Breast epithelium (tissue), 4 donors: ENCODE measurements at places on chromosomes 2 and 18.

- no peak for DNase-seq
These were observed 95.2 kb upstream of the BOD1L2 start for GRCh38 chr18:57051657-57052044.

DNA sequence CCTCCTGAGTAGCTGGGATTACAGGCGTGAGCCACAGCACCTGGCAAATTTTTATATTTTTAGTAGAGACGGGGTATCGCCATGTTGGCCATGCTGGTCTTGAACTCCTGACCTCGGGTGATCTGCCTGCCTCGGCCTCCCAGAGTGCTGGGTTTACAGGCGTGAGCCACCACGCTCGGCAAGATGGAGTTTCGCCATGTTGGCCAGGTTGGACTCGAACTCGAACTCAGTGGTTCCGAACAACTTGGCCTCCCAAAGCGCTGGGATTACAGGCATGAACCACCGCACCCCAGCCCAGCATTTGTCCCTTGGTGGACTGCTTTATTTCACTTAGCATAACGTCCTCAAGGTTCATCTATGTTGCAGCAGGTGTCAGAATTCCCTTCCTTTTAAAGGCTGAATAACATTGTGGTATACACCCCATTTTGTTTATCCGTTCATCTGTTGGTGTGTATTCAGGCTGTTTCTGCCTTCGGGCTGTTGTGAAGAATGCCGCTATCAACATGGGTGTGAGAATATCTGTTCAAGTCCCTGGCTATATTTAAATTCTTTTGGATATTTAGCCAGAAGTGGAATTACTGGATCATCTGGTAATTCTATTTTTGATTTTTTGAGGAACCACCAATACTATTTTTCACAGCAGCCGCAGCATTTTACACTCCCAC is 1.2 kb upstream of the CENPA start:
- no peak for DNase-seq

DNA sequence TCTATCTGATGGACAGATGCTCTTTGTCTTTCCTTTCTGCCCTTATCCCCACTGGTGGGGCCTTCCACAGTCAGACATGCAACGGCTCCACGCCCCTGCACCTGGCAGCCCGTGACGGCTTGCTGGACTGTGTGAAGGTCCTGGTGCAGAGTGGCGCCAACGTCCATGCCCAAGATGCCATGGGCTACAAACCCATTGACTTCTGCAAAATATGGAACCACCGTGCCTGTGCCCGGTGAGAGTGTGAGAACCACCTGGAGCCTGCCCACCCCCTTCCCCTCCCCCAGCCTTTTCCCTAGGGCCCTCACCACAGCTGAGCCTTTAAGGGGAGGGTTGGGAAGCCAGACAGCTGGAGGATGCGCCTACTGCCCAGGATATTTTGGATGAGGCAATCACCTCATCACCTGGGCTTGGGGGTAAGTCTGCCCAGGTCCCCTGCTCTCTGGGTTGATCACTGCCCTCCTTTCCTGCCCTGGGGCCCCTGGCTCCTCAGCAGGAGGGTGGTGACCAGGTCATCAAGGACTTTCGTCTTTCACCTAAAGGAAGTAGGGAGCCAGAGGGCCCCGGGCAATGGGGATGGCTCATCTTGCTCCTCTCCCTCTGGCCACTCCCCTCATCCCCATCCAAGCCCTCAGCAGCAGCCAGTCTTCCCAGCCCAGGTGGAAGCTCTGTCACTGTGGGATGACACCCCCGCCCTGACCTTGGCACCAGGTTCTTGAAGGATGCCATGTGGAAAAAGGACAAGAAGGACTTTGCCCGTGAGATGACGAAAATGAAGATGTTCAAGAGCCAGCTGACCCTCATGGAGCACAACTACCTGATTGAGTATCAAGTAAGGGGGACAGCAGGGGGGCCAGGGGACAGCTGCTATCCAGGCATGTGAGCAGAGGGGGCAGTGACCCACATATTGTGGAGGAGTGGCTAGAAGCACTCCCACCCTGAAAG is 3.7 kb downstream of the ANKRD53 start:
- peak; percentile 12 for DNase-seq

DNA sequence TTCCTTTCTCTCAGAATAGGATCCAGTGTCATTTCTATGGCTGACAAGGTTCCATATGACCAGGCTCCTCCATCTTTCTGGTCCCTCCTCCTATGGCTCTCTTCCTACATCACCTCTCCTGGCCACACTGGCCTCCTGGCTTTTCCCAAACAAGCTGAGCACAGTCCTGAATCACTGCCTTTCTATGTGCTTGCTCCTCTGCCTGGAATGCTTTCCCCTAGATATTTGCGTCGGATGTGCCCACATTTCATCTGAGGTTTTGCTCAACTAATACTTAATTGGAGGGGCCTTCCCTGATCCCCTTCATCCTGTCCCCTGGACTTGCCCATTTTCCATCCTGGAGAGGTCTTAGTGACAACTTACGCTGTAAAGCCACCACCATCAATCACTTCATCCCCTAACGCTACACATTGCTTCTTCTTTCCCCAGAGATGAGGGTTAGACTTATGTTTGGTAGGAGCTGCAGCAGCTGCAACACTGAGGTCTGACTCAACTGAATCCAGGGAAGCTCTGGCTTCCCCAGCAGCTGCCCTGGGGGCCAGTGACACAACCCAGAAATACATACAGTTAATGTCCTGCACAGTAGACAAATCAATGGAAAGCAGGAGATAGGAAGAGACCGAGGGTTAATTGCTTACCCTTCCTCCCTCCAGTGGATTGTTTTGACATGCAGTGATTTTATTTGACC is 42.9 kb downstream of the QPCT start:
- DNase-seq = no peak

GRCh38 chr2:57497489-57498096 is 549.0 kb upstream of the VRK2 start:
- no peak for DNase-seq

GRCh38 chr2:29558097-29558496 is 363.3 kb downstream of the ALK start:
- DNase-seq = no peak

- no peak for DNase-seq
These were observed 190.3 kb upstream of the SLC8A1 start for GRCh38 chr2:40642237-40642636.

- DNase-seq = no peak
These were observed 386.0 kb upstream of the GYPC start for GRCh38 chr2:126269911-126270310.

DNA sequence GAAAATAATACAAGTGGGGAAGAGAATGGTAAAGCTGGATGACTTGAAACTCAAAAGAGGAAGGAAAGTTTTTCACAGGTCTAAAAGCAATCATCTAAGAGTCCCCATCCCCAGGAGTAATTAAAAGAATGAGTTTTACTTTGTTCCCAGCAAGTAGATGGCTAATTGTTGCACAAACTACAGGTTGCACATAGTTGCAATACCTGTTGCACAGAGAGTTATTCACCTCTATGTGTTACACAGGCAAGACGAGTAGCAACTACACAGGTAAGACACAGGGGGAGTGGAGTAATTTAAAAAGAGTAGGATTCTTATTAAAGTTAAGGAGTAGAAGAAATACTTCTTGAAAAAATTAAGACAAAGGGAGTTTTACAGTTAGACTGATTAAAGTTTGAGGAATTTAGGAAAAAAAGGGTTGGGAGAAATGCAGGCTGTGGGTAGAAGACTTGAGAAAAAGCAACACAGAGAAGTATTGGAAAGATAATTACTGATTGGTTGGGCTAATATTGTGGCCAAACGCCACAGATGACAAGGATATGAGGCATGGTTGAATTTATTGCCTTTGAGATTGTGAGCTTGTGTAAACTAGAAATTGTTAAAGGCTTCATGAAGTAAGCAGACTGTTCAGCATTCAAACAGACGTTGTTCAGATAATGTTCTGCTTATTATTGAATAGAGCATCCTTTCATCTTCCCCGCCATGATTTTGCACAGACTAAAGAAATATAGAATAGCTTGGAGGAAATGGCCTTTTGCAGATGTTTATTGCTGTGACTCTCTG is 699.3 kb downstream of the NR4A2 start:
- no peak for DNase-seq

DNA sequence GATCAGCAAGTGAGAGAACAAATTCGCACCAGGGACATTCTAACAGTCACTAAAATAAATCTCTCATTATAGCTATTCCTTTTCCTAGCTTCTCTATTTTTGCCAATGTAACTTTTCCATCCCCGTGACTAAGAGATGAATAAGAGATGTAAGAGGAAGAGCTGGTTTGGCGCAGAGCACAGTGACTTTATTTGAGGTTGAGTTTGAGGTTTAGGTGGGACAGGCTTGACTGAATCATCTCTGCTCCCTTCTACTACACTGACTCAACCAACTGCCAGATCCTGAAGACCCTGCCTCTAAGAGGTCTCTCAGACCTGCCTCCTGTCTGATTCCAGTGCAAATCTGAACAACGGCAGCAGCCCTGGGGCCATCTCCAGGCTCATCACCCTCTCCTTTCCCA is 28.0 kb downstream of the RFX8 start:
- no peak for DNase-seq

DNA sequence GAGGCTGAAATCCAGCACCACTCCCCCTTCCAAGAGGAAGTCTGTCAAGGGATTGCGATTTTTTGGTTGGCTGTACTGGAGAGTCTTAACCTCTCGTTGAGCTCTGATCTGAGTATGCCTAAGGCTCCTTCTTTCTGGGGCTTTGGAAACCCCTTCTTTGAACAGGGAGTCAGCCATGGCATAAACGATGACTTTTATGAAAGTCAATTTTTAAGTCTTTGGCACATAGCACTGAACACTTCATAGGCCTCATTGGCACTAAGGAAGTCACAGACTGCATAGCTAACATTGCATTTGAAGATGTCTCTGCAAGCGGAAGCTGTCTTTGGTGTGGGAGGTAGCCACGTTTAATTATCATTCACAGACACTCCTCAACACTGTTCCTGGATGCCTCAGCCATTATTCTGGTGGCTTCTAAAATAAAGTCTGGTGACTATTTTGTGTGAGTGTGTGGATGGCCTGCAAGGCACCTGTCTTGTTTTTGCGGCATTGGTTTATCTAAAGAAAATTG is 148.2 kb upstream of the NCK2 start:
- no peak for DNase-seq

GRCh38 chr2:22890132-22890531 is 494.8 kb upstream of the KLHL29 start:
- no peak for DNase-seq

DNA sequence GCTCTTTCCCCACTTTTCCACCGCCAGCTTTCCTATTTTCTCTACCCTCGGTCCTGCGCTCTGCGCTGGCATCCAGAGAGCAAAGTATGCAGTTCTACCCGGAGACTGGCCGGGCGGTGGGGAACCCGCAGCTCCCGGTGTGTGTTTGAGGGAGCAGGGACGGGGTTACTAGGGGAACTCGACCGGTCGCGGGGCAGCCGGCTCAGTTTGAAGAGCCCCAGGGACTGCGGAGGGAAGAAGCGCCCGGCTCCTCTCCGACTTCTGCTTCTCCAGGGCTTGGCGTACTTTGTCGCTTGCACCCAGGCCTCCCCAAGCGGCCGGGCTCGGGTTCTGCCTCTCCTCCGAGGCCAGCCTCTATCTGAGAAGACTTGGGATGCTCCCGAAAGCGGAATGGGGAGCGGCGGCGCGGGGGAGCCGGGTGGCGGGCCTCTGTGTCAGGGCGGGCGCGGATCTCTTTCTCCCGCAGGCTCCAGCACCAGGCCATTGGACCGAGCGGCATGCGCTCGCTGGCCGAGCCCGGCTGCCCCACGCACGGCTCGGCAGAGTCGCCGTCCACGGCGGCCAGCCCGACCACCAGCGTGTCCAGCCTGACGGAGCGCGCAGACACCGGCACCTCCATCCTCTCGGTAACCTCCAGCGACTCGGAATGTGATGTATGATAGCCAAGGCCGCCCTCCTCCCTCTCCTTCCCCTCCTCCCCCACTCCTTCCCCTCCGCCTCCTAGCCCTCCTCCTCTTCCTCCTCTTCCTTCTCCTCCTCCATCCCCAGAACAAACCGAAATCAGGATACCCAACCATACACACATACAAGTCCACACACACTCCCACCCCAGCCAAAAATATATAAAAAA is 2.8 kb downstream of the SIX3 start:
- no peak for DNase-seq

- no peak for DNase-seq
These were observed 841.8 kb downstream of the SLC4A3 start for GRCh38 chr2:220469201-220469600.

DNA sequence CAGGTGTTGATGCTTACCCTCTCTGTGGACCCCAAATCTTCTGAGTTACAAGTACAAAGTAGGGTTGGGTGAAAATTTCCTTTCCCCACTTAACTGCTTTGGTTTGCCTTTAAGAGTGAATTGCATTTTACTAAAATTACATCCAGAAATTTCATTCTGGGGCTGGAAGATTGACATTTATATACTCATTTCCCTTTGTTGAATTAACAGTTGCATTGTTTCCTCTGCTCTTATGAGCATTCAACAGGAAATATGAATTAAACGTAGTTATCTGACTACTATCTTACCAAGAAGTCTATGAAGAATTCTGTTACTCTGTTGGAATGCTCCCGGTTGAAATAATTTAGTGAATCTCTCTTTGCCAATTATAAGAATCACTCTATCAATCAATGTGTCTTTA is 1231.1 kb upstream of the NXPH2 start:
- no peak for DNase-seq

DNA sequence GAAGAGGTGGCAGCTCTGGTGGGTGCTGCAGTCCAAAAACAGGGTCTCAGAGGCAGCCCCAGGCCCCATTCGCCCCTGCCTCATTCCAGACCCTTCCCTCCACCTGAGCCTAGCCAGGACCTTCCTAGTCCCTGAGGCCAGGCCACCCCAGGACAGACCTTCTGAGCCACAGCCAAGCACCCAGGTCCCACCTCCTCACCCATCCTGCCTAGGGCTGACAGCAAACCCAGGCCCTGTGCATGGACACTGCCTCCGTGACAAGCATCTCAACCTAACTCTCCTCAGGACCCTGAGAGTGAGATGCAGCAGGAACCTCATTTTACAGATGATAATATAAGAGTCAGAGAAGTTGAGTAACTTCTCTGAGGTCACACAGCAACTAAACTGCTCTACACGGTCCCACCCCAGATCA is 15.5 kb downstream of the ADRA2B start:
- DNase-seq = no peak

- DNase-seq = no peak
These were observed 238.3 kb downstream of the PHLPP1 start for GRCh38 chr18:62953663-62954062.

GRCh38 chr18:77250501-77250925 is 865 bp downstream of the GALR1 start:
- no peak for DNase-seq

GRCh38 chr18:13527256-13527655 is 199.1 kb downstream of the FAM210A start:
- no peak for DNase-seq

DNA sequence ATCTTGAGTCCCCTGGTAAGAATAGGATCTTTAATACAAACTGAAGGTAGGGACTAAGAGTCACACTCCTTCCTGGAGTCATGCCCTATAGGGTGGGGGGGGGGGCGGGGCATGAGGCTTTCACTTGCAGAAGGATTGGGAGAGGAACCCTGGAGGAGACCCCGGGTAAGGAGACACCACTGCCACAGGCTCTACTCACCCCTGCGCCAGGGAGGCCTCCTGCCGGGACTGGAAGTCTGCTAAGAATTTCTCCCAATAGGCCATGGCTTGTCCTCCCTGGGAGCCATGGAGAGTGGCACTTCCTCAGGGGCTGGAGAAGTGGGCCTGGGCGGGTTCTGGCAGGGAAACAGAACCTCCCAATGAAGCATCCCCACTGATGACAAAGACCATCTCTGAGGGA is 645.3 kb upstream of the RAB6C start:
- DNase-seq = no peak

GRCh38 chr2:213315168-213315876 is 31.1 kb downstream of the SPAG16 start:
- DNase-seq = no peak

GRCh38 chr2:127877626-127878025 is 8.1 kb downstream of the AMMECR1L start:
- DNase-seq = no peak

GRCh38 chr18:26307161-26307773 is 81.0 kb downstream of the TAF4B start:
- DNase-seq = peak; percentile 27
